ENCODE measurements at places on chromosomes 12 and 14.

DNA sequence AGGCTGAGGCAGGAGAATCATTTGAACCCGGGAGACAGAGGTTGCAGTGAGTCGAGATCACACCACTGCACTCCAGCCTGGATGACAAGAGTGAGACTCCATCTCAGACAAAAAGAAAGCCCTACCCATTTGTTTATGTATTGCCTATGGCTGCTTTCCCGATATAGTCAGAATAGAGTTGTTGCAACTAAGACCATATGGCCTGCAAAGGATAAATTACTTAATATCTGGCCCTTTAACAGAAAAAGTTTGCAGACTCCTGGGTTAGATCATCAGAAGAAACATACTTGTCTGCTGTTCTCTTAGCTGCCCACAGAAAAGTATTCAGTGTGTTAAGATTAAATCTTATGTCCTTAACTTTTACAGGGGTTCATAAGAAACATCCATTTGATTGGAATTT is 122.4 kb upstream of the VASH1 start:
- no peak for DNase-seq

DNA sequence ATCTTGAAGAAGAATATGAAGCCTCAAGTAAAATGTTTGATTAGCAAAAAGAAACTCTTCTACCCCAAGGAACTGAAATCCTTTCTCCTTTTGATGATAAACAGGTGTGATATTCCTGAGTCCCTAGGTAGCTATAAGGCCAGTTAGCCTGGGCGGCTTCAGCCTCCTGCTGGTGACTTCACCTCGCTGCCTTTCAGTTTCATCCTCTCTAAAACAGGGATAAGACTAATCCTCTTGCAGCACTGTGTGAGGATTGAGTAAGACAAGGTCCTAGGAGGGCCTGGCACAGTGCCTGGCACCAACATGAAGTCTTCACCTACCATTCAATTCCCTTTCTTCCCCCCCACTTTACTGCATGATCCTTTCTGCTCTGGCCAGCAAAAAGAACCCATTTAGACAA is 42.1 kb downstream of the CIT start:
- DNase-seq = no peak

- DNase-seq = no peak
Observed at GRCh38 chr14:68146818-68147217, 327.2 kb downstream of the RAD51B start.

GRCh38 chr14:38357557-38357956 is 101.7 kb upstream of the CLEC14A start:
- DNase-seq = no peak

DNA sequence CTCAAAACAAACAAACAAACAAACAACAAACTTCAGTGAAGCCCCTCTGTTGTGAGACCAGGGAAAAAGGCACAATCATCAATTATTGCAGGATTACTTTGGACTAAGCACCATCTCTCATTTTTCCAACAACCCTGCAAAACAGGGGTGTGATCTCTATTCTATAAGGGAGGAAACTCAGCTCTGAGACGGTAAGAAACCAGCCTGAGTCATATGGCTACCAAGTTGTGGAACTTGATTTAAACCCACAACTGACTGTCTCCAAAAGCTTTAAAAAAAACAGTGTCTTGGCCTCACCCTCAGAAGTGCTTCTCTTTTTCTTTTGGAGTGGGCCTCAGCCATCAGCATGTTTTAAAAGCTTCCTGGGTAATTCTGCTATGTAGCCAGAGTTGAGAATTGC is 49.8 kb downstream of the RIN3 start:
- no peak for DNase-seq

- DNase-seq = no peak
Observed at GRCh38 chr14:62796431-62796830, 248.8 kb downstream of the KCNH5 start.

- peak; percentile 80 for DNase-seq
Observed at GRCh38 chr14:34714320-34715126, at the start of gene CFL2. Gene CFL2, minus strand, starts transcription at chr14:34714593. Its CDS starts 53 bp downstream, at chr14:34714540.

DNA sequence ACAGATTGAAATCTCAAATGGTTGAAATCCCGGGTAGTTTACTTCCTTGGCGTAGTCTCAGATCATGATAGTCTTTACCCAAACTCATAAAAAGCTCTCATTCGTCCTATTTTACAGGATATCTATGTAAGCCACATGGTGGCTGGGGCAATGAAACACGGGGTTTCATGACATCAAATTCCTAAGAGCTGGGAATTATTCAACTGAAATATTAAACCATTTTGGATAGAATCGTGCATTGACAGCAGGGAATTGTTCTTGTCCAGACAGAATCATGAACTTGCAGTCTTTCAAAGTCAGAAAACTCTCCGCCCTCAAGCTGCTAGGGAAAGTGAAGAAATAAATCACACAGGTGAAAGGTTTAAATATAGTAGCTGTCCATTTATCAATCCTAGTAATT is 33.2 kb upstream of the PRKAB1 start:
- DNase-seq = no peak

DNA sequence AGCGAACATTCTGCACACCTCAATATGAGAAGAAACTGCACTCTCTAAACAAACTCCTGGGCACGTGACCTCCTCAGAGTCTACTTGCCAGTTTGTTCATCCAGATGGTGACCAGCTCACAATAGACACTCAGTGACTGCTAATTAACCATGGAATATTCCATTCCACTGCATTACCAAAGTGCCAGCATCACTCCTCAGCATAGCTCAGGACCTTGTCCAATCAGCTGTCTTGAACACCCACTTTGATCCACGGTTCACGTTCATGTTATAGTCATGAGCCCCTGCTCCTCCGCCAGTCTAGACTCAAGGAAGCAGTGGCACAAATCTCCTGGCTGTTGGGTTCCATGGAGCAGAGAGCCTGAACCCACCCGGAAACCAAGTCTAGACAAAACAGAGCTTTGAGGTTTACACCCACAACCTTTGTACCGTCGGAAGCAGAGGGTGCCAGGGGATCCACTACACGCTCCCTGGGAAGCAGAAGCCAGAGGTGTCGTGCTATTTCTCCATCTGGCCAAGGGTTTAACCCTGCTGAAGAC is 285.3 kb downstream of the ZFP36L1 start:
- DNase-seq = no peak

GRCh38 chr14:20690848-20691640 is 2.5 kb downstream of the ANG start:
- DNase-seq = peak; percentile 38

- DNase-seq = peak; percentile 43
Observed at GRCh38 chr14:68771631-68772030, 21.2 kb downstream of the ZFP36L1 start.

GRCh38 chr12:127485528-127485927 is 781.4 kb upstream of the TMEM132C start:
- DNase-seq = no peak

DNA sequence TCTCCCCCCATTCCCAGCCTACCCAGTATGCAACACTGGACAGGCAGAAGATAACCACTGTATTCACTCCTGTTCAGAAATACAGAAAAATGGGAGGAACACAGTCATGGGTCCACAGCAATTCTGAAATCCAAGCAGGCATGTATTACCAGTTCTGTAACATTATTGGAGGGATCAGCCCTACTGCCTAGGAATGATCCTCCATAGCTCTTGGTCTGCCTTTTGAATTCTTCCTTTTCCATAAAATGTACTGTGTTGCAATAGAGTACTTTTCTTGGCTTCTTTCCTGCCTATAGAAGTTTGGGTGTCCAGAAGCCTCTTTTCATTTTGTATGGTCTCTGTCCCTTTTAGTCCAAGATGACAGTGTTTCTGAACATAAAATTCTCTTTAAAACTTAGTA is 46.5 kb downstream of the SPATS2 start:
- DNase-seq = no peak

DNA sequence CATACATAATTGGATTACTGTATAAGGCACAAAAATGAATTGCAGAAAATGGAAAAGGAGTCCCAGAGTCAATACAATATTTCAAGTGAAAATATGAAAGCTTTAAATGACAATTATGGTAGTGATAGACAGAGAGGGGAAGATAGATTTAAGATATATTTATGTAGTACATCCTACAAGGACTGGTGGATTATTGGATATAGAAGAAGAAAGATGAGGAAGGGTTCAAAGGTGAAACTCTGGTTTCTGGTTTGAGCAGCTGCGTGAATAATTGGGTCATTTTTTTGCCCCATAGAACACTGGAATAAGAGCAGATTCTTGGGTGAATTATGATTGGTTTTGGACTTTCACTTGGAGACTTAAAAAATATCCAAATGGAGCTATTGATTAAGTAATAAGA is 19.4 kb downstream of the PIK3C2G start:
- no peak for DNase-seq

DNA sequence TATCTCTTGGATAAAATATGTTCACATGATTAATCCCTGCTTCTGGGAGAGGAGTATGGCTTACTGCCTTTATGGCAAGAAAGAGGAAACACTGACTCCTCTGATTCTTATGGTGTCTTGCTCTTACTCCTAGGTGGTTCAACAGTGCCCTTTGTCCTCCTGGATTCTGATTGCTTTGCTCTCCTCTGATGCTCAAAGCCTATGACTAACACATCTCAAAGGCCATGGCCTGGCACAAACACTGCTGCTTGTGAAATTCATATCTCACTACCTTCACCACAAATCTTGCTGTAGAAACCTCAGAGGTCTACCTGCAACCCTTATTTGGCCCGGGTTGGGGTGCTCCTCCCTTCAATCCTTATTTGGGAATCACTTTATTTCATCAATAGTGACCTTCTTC is 217.2 kb downstream of the C12orf50 start:
- no peak for DNase-seq

DNA sequence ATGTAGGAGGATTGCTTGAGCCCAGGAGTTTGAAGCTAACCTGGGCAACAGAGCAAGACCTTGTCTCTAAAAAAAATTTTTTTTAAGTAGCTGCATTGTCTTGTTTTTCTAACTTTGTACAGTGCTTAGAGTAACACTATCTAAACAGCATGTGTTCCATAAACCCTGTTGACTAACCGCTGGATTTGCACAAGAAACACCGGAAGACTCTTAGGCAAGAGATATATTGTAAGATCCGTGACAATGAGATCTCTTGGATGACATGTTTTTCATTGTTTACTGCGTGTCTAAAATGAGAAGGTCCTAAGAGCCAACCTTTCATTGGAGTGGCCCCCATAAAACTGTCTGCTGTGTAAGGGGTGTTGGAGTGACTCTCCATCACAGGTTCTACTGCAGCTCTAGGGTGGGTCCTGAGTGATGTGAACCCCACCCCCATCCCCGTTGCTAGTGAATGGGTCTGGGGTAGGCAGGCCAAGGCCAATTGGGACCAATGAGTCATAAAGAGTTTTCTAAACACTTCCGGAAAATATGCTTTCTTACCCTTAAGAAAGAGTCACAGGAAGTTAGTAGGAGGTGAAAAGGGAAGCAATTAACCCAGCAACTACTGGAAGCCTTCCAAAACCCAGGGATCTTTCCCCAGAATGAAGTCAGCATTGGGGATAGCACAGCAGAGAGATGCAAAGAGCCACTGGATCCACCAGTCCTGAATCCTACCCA is 24.3 kb upstream of the PCNX1 start:
- DNase-seq = peak; percentile 38

- DNase-seq = no peak
Observed at GRCh38 chr14:104376202-104377140, 203.1 kb upstream of the C14orf180 start.

- no peak for DNase-seq
Observed at GRCh38 chr12:98341732-98342131, 173.7 kb upstream of the TMPO start.

DNA sequence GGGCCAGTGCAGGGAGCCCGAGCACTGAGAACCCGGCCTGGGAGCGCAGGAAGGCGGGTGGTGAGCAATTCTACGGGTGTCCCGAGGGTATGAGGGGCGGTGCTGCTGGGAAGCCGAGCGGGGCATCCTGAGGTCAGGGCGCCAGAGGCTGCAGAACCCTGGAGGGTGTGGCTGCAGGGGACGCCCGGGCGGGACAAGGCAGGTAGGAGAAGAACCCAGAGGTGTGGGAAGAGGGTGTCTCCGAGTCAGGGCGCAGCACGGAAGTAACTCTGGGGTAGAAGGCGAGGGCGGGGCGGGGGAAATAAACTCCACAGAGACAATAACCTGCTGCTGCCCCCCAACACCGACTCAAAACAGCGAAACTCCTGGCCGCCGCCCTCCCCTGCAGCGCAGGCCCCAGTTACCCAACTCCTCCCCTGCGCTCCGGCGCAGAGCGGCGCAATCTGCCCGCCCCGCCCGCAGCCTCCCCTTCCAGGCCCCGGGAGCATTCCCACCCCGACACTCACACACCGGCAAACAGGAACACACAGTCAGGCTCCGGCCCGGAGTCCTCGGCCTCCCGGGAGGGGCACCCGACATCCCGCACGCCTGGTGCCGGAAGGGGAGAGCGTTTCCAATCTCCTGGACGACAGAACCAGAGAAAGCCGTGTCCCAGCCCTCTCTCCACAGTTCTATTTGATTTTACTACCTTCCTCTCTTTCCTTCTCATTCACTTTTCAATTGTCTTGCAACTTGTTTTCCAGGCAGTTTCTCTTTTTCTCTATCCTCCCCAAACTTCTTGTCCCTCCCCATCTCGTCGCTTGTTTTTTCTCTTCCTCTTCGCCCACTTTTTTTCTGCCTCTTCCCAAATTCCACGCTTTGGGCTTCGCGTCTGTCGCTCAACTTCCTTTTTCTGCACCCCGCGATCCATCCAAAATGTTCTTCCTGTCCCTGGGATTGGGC is 2.4 kb downstream of the HRK start:
- peak; percentile 24 for DNase-seq

DNA sequence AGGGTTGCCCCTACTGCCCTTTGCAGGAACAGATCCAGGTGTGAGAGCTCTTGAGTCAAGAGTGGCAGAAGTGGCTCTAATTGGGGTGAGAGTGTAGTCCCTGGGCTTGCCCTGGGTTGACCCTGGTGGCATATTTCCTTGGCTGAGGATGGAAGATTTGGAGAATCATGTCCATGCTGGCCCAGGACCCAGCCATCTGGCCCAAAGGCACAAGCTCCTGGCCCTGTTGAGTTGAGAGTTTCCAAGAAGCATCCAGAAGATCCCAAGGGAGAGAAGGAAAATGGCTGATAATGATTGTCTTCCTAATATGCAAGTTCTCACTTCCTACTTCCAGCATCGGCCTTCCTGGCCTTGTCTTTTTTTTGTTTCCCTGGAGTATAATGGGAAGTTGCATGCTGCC is 55.5 kb upstream of the SRSF5 start:
- DNase-seq = no peak

- no peak for DNase-seq
Observed at GRCh38 chr14:70873627-70874026, 33.6 kb upstream of the PCNX1 start.

DNA sequence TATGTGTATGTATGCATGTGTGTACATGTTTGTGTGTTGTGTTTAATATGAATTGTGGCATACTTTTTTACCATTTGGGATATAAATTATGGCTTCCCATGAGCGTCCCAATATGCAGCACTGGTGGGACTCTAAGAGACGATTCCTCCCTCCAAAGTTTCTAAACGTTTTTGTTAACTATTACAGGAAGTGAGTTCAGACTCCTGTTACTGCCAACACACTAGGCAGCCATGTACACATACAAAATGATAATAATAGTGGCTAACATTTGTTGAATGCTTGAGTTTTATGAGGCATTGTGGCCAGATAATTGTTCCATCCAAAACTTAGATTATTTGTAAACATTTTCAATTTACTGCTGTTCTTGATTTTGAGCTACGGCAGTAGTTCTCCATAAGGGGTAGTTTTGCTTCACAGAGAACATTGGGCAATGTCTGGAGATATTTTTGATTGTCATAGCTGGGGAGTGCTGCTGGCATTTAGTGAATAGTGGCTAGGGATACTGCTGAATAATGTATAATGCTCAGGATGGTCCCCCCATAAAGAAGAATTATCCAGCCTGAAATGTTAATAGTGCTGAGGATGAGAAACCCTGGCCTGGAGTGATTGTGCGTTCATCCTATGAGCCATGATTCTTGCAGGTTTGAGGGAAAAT is 45.1 kb downstream of the ARID2 start:
- DNase-seq = no peak

Data from activated T-cell treated with anti-CD3 and anti-CD28 coated beads, Interleukin-2, amount 50 U/mL, for 48 hours (primary cell).